ENCODE measurements at places on chromosomes 7 and 10.
A peak's percentile ranks its signal among the peaks of the same experiment; 100 is the strongest.

DNA sequence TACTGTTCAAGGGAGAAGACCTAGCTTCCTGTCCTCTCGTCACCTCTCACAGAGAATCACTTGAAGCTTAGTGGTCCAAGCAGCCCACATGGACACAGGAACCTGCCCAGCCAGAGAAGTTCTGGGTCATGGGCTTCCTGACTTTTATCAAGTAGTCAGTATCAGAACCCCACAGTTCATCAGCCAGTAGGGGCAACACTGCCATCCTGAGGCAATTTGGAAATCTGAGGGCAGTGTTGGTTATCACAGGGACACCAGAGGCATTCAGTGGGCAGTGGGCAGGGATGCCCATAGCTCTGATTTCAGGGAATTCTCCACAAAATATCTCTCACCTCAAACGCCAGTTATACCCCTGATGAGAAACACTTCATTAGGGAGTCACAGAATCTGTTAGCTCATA is 22.5 kb upstream of the MGAM2 start:
- no peak for DNase-seq

- DNase-seq: peak; percentile 64
Measured at GRCh38 chr10:88820748-88821401, 18.3 kb downstream of the LIPM start.

GRCh38 chr7:132351954-132352499 is 224.2 kb downstream of the PLXNA4 start:
- DNase-seq: no peak

DNA sequence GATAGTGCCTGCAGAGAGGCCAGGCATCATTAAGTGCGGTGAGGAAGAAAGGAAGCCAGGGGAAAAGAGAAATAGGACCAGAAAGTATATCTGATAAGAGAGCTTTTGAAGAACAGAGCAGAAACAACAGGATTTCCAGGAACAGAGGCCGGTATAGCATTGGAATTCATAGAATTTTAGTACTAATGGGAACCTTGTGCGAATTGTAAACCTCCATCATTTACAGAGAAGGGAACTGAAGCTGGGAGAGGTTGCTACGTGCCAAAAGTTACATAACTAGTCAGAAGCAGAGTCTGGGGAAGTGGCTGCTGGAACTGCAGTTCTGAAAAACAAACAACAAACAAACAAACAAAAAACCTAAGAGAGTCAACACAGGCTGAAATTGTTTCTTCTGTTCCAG is 5.4 kb upstream of the ZMYND11 start:
- peak; percentile 70 for DNase-seq

DNA sequence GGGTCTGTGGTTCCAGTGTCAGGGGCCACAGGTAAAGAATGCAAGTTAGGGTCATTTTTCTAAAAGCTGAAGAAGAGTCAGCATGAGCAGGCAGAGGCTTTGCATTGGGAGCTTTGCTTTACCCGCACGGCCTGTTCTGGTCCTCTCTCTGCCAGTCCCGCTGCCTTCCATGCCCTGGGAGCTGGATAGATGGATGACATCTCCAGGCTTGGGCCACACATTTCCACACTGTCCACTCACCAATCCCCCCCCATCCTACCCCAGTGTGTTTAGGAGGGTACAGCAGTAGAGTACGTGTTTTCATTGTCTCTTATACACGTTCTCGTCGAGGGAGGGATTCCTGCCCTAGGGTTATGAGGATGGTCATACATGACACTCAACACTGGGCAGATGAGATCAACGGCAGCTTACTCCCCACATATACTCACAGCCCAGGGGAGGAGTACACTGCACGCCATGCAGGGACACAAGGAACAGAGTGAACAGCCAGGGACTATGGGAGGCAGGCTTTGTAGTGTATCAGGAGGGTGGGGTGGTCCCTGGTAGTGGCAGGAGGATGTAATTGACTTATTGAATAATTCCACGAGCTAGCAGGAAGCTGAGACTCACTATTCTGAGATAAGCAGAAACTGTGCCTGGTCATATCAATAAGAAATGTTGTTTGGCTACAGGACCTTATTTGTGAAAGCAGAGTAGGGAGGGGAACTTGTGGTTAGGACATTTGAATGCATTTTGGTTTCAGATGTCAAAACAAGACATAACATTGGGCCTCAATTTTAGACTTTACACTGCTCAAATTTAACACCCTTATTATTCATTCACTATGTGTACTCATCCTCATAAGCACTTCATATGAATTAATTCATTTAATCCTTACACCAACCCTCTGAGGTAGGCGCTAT is 36.6 kb downstream of the PLPP4 start:
- peak; percentile 7 for DNase-seq

DNA sequence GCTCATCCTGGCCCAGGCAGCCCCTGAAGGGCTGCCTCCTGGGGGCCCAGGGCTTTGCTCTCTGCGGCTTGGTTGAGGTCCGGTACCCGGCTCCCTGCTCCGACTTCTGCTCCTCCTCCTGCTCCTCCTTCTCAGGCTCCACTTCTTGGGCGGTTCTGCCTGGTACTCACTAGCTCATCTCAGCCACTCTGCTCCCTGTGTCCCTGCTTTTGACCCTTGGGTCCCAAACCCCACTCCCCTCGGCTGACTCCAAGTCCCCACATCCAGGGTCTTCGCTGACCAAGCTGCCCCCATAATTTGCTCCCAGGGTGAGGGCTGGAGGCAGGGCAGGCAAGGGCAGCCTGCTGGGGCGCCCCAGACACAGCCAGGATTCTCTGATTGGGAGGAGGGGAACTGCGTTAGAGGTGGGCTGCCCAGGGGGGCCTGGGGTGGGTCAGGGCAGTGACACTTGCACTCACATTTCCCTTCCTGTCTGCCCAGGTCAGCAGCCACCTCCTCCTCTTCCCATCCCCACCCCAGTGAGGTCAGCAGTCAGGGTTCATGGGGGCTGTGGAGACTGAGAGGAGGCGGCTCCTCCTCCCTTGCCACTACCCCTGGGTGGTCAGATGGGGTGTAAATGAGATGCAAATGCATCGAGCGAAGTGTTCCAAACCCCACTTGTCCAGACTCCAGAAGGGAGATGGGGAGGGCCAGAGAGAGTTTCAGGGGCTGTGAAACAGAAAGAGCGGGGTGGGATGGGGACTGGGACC is 2.2 kb downstream of the SMARCD3 start:
- DNase-seq: no peak

DNA sequence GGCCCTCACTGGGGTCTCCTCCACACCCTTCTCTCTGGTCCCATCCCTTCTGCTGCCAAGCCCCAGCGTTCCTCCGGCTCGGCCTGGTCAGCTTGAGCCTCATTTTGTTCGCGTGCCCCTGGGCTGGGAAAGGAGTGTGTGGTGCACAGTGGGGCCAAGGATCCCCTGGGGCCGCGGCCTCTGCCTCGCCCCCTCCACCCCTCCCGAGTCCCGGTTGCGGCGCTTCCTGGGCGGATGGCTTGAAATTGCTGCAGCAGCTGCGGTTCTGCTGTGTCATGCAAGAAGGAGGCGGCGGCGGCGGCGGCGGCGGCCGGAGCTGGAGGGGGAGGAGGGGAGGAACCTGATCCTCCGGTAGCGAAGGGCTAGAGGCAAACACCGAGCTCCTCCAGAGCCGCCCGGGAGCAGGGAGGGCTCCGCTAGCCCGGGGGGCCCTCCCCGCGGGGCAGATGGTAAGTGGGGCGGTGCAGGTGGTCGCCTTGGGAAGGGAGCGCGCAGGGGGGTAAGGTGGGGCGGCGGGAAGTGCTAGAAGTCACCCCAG is 217.8 kb upstream of the MKLN1 start:
- DNase-seq: peak; percentile 78

- DNase-seq: no peak
Measured at GRCh38 chr7:8379264-8379663, 54.1 kb upstream of the NXPH1 start.

- no peak for DNase-seq
Measured at GRCh38 chr10:59463909-59464308, 101.6 kb upstream of the FAM13C start.

DNA sequence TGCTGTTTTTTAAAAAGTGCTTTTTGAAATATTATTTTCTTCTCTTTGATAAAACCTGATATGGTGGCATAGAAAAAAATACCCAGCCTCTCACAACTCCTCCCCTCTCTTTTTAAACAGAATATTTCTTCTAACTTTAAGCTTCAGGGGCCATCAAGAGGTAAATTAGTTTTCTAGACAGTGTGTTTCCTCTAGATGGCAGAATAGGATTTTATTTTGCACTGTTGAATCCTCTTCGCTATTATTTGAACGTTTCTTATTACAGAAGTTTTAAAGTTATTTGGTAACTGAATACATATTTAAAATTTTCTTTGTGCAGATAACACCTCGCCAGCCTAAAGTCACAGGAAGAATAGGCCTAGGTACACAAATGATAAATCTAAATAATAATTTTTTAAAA is 30.3 kb downstream of the ARL5B start:
- peak; percentile 72 for DNase-seq

DNA sequence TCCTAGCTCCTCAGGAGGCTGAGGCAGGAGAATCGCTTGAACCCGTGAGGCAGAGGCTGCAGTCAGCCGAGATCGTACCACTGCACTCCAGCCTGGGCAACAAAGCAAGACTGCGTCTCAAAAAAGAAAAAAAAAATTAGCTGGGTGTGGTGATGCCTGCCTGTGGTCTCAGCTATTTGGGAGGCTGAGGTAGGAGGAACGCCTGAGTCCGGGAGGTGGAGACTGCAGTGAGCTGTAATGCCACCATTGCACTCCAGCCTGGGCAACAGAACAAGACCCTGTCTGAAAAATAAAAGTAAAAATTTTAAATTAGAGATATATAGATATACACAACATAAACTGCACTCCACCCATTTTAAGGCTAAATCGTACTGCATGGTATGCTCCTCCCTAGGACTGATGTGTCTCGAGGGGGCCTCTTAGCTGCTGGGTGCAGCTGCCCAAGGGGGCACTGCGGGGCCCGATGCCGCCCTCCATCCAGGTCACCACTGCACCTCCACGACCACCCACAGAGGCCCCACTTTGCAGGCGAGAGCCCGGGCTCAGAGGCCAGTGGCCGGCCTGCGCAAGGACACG is 40.9 kb upstream of the FOXK1 start:
- DNase-seq: no peak

DNA sequence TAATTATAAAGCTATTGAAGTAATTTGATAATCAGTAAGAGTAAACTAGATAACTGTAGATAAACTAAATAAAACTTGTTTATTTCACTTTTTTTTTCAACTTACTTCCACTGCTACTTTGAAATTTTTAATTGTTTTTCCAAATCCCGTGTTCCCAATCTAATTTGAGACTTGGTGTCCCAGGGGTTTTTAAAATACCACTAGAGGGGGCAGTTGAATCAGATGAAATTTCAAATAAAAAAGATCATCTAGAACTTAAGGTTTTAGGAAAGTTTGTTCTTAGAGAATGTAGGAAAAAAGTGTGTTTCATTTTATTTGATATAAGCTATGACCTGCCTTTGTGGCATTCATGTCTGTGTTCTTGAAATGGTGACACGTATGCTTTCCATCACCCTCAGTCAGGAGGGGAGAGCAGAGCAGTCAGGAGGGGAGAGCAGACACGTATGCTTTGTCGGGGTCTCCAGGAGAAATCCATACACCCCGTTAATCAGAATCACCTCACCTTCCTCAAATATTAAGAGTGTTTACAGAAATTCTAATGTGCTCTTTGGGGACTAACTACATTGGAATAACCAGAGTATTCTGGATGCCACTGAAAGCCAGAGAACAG is 49.9 kb downstream of the C10orf67 start:
- DNase-seq: peak; percentile 37

- DNase-seq: no peak
Measured at GRCh38 chr10:31884386-31884785, 44.2 kb downstream of the ARHGAP12 start.

DNA sequence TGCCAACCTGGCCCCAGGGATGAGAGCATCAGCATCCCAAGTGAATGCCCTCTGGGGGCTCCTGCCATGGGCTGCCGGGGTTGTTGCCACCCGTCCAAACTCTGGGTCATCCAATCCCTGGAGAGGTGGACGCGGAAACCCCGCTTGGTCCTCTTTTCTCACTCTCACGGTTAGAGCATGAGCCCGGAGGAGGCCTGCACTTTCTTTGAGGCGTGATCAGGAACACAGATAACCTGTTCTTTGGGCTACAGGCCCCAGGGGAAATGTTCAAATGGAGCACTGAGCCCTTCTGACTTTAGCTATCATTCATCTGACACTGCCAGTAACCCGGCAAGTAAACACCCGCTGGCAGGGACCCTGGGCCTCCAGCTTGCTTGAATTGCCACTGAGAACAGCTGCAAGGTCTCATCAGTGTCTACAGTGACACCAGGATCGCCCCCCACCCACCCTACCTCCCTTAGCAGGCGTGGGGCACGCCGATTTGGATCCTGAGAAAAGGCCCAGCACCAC is 29.4 kb upstream of the SLF2 start:
- no peak for DNase-seq

DNA sequence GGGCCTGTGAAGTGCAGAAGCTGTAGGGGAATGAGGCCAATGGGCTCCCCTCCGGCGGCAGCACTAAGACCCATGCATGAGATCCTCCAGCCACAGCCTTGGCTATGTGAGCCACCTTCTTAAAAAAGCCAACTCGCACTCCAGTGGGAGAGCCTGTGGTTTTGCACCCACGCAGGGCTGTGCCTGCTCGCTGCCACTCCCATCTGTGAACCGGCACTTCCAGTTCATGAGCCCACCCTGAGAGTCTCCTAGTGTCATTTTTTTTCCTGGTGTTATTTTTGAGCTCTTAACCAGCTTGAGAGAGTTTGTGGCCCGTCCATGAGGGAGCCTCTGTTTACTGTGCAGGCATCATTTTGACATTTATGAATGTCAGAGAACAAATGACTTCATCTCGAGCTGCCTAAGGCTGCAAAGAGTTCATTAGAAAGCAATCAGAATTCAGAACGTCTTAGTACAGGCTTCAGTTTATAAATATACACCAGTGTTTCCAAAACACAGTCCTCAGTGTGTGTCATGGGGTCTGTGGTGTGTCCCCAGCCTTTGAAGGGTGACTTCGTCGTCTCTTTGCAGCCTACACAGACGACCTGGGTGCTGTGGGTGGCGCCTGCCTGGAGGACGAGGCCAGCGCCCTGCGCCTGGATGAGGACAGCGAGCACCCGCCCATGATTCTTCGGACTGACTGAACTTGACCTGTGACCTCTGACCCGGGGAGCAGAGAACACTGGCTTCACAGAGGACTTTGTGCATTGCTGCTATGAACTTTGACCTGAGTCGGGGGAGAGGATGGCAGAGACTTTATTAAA is 40.4 kb downstream of the WIPI2 start:
- DNase-seq: no peak

GRCh38 chr10:48322017-48322416 is 15.5 kb downstream of the MAPK8 start:
- no peak for DNase-seq

GRCh38 chr10:118820326-118821116 is 65.8 kb upstream of the CACUL1 start:
- DNase-seq: no peak

DNA sequence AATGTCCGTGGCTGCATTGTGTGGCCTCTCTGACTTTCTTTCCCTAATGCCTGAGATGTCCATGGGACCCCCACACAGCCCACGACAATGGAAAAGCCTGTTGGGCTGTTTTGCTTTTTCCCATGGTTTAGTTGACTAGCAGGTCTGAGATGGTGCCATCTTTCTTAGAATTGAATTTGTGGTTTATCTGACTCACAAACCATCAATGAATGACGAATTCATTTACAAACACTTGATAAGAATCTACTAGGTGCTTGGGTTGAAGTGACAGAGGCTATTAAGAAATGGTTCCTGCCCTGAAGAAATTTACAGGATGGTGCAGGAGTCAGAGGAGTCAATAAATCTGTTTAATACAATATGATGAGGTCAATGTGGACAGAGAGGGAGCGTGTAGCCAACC is 75.4 kb downstream of the OTUD1 start:
- no peak for DNase-seq

- no peak for DNase-seq
Measured at GRCh38 chr10:113264333-113265131, 288.3 kb upstream of the HABP2 start.

GRCh38 chr10:88401671-88402347 is 181.3 kb downstream of the RNLS start:
- DNase-seq: peak; percentile 84

- DNase-seq: no peak
Measured at GRCh38 chr10:91289305-91289704, 68.8 kb downstream of the PCGF5 start.
